ENCODE measurements at places on chromosomes 12 and 14.
A peak's percentile ranks its signal among the peaks of the same experiment; 100 is the strongest.

GRCh38 chr12:116587270-116587669 lies 28.1 kb downstream of the MAP1LC3B2 start:
- DNase-seq, result no peak

GRCh38 chr14:104802394-104803184 lies 1.7 kb downstream of the ZBTB42 start:
- no peak for DNase-seq

GRCh38 chr14:31930493-31931240 lies 146.4 kb upstream of the ARHGAP5 start:
- DNase-seq, result no peak

GRCh38 chr12:10289005-10289754 lies 18.5 kb upstream of the KLRD1 start:
- no peak for DNase-seq

GRCh38 chr14:99234961-99235571 lies 36.9 kb downstream of the BCL11B start:
- peak; percentile 55 for DNase-seq

DNA sequence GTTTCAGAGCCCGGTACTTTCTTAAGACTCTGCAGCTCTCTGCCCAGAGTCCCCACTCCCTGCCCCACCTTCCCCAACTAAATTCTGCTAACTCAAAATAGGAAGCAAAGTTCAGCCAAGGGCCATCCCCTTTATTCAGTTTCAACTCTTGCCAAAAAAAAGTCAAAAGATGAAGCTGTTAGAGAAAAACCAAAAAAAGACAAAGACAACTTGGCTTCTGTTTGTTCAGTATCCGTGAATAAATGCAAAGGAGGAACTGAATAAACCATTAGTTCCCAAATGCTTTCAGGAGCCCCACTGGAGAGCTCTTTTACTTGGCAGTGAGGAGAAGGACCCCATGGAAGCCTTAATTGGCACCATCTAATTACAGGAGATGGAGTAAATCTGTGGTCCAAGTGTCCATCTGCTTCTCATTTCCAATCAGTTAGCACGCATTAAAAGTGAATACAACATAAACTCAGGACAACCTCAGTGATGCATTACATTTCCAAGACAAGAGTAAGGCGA lies 155.4 kb upstream of the GZMB start:
- DNase-seq, result no peak

DNA sequence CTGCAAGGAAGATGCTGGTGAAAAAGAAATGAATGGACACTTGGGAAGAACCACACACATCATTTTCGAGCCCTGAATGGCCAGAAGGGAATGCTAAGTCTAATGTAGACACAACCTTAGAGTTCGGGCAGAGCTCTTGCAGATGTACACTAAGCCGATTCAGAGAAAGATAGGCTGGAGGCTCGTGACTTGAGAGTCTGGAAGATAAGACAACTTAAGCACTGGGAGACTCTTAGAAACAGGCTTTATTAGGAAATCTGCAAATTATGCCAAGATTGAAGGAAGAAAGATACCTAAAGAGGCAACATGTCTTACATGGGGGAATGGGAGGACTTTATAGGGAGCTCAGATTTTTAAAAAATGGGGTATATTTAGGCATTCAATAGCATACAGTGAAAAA lies 13.5 kb downstream of the TBPL2 start:
- no peak for DNase-seq

- no peak for DNase-seq
Measured at GRCh38 chr12:130163461-130164215, 1.4 kb downstream of the FZD10 start.

- DNase-seq, result no peak
Measured at GRCh38 chr12:3579446-3580093, 88.6 kb downstream of the PRMT8 start.

GRCh38 chr12:6335451-6336078 lies 6.3 kb downstream of the TNFRSF1A start:
- peak; percentile 79 for DNase-seq

- DNase-seq, result peak; percentile 29
Measured at GRCh38 chr12:89225401-89225800, 126.9 kb downstream of the DUSP6 start.

GRCh38 chr12:53223389-53224060 lies 8.5 kb downstream of the RARG start:
- no peak for DNase-seq

GRCh38 chr12:18275981-18276380 lies 14.7 kb downstream of the PIK3C2G start:
- DNase-seq, result no peak

- DNase-seq, result no peak
Measured at GRCh38 chr12:108475396-108475795, 39.7 kb upstream of the FICD start.

- DNase-seq, result no peak
Measured at GRCh38 chr12:56014205-56014604, 6.6 kb upstream of the IKZF4 start.

GRCh38 chr14:54632452-54632851 lies 65.5 kb downstream of the SAMD4A start:
- DNase-seq, result no peak

GRCh38 chr14:37054869-37055268 lies 117.5 kb downstream of the SLC25A21 start:
- DNase-seq, result no peak

DNA sequence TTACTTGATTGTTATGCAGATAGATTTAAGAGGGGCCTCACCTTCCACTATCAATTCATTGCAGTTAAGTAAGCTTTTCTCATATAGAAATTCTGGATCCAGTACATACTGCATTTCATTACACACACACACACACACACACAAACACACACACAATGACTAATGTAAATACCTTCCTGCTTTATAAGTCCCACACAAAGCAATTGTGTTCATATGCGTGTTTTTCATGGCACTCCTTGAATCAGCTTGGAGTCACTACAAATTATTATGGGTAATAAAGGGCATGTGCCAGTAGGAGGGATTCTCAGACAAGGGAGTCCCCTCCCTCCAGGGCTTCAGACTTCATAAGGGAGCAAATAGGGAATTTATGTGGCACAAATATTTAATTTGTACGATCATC lies 4.5 kb downstream of the MIPOL1 start:
- DNase-seq, result no peak

DNA sequence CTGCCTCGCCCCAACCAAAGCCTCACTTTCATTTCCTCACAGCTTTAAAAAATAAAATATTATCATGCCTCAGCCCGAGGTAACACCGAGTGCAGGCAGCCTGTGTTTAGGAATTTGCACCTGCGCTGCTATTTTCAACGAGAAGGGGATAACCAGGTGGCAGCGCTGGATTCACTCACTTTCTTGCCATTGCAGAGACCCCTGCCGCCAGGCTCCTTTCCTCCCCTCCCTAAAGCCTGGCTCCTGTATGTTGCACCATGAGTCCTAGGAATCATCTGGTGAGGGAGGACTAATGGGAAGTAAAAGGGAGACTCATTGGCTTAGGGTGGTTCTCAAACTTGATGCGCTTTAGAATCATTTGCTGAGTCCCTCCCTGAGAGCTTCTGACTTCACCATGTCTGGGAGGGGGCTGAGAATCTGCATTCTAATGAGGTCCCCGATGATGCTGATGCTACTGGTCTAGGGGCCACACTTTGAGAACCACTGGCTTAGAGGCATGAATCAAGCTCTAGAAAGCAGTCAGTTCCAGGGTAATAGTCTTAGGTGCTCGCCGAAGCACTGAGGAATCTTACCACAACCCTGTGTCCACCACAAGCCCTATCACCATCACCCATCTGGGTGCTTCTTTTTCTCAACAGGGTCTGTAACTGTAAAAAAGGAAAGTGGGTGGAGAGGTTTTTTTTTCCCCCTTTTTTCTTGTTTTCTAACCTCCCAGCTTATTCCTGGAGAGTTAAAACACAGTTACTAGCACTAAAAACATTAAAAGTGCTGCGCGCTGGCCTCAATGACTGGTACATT lies 83.8 kb downstream of the SLC38A1 start:
- no peak for DNase-seq

DNA sequence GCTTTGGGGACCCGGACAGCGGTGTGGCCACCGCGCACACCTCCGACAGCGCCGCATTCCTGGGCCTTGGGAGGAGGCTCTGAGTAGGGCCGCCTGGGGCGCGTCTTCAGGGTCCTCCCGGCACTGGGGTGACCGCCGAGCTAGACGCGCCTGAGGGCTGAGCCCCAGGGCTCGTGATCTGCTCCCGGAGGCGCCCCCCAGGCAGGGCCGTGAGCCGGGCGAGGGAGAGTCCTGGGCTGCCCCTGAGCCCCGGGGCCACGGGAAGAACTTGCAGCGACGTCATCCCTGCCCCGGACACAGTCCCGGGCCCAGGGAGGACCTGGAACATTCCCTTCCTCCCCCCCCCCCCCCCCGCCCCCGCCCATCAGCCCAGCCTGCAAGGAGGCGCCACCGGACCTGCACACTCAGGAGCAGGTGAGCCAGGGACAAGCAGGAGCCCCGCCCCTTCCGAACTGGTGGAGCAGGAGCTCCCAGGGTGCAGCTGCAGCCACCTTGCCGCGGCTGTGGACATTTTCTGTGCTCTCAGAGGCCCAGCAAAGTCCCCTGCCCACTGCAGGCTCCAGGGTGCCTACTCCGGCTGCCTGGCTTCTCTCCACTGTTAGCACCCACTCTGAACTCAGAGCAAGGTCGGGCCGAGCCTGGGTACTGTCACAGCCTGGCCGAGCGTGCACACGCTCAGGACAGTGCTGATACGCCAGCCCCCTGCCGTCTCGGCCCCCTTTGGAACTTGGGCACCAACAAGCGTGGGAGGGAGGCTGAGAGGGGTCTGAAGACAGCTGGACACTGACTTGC lies 50.7 kb downstream of the A2M start:
- no peak for DNase-seq

DNA sequence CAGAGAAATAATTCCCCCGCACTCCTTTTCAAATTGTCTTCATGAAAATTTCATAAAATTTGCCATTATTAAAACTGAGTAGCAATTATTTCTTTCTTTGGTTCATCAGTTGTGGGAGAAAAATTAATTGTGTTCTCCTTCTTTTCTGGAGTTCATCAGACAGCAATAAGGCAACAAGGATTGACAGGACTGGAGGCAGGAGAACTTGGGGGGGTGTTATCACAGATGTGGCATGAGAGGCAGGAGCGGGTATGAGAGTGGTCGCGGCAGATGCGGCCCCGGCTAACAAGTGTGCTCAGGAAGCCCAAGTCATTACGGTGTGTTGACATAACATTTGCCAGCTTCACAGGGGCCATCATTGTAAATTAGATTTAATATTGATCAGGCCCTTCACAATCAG lies 306.6 kb upstream of the TMPO start:
- DNase-seq, result no peak

- DNase-seq, result no peak
Measured at GRCh38 chr14:78259831-78260230, 89.7 kb downstream of the NRXN3 start.

DNA sequence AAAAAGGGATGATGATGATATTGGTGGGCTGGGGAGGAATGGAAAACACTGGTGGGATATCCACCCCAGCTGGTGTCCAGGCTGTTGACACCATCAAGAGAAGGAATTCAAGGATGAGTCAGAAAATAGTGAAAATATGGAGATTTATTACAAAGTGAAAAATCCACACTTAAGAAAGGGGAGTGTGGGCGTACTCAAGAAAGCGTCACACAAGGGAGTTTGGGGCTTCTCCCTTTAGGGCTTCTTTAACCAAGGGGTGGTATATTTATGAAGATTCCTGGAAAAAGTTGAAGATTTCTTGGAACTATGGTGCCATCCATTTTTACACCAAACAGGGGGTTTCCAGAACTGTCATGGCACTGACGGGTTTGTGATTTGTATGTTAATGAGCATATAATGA lies 63.1 kb upstream of the ARID2 start:
- DNase-seq, result no peak

DNA sequence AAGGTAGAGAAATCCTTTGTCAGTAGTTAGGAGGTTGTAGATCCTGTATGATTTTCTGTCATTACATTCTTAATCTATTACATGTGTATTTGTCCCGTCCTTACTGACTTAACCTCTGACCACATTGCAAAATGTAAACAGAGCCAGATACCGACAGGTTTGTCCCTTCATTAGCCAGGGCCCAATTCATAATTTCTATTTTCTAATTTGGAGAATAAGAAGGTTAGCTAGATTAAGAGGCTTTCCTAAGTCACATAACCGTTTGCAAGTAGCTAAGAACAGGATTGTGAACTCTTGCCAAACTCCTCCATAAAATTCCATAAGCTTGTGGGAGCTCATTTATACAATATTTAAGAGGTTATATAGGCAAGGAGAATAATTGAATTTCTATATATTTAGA lies 352.6 kb downstream of the RAD51B start:
- DNase-seq, result no peak

Data from activated effector memory CD4-positive, alpha-beta T cell treated with Interleukin-2 at 50 U/mL for 16 hours (primary cell).